ENCODE measurements at places on chromosomes 2 and 18.

DNA sequence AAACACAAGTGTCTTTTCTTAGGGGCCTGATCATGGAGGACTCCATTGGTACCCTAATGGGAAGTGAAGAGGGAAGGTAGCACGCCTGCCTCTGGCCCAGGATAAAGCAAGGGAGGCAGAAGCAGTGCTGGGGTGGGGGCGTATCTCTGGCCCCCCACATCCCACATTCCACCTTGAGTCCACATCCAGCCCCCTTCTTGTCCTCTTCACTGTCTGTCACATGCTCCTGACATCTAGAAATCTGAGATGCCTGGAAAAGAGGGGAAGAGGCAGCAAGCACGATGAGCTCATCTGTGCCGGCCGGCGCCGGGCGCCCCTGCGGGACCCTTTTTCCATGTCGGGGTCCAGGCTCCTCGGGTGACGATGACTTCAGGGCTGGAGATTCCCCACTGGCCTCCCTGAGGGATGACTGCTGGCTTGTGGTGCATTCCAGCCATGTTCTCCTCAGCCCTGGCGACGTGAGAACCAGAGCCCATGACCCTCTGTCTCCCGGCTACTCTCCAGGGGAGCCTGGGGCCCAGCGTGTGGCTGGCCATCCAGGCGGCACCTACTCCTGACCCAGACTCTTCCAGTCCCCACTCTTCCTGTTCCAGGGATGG, 277.5 kb downstream of the DYSF start:
- no peak for DNase-seq

DNA sequence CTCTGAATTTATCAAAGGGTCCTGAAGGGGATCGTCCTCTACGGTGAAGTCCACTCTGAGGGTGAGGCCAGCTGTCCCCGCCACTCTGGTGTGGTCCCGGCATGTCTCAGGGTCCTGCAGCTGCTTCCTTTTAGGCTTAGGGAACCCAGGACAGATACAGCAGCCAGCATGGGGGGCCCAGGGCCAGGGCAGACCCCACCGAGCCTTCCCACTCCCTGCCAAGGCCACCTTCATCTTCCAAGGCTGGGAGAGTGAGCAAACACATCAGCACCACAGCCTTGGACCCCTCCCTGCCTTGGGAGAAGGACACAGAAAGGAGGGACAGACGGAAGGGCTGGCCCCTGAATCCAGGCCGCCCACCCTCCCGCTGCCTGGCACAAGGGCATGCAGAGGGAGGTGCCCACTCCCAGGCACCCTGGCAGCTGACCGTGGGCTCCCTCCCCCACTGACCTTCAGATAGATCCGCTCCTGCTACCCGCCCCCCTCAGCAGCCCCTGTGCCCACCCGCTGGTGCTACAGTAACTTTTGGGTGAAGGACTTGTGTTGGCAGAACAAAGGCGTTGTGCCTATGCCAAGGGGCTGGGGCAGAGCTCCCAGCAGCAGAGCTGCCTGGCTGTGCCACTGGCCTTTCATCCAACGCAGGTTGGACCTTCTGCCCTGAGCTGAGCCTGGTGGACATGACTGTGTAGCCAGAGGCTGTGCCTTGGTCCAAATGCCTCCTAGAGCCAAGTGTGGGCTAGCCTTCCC, 7.6 kb downstream of the CYP26B1 start:
- no peak for DNase-seq

DNA sequence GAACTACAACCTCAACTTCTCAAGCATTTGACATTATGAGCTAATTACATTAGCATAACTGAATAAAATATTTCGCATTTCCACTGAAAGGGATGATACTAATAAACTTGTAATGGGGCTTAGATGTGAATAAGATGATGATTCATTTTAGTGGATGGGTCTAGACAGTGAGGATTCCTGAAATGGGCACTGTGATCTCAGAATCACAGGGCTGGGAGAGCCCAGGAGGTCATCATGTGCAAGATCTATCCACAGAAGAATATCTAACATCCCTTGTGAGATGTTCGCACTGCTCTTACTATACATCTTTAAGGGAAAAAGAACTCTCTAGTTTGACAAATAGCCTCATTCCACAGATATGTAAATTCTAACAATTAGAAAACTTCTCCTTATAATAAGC, 245.7 kb downstream of the DYM start:
- DNase-seq, result no peak

GRCh38 chr18:12282442-12283039, 25.5 kb upstream of the TUBB6 start:
- DNase-seq, result no peak

DNA sequence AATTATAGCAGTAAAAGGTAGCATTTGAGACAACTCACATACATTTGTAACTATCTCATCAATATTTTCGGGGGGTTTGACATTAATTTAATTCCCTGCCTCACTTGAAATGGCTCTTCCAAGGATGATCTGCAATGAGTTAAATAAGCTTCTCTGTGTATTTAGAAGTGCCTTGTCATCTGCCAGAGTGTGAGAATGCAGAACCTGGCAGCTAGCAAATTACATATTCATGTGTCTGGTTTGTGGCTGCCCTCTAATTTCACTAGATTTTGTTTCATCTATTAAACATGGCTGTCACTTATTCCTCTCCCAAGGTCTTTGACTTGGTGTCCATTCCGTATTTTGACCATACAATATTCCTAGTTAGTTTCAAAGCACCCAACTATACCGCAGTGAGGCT, 158.3 kb upstream of the CAVIN2 start:
- DNase-seq, result no peak

- DNase-seq, result no peak
Observed at GRCh38 chr2:173909846-173910245, 55.3 kb downstream of the SP3 start.

DNA sequence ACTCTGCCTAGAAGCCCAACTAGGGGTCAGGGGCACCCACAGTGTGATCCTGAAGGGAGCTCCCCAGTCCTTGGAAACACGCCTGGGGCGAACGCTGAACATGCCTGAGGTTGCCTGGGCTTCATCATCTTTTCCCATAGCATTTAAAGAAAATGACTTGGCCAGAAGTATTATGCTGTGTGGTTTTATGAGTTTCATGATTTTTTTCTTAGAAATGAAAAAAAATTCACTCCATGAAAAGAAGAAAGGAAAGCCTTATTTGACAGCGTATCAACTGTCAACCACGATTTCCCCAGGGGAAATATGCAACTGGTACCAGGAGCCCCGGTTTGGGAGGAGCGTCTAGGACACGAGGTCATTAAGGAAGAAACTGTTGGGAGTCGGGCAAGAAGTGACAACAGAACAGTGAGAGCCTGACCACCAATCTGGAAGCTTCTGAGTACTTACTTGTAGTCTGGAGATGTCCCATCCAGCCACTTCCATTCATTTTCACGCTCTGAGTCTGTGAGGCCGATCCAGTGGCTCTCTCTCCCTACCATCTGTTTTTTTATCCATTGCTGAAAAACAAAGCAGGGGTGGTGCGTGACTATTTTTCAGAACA, 63.5 kb upstream of the THOC1 start:
- DNase-seq, result no peak

DNA sequence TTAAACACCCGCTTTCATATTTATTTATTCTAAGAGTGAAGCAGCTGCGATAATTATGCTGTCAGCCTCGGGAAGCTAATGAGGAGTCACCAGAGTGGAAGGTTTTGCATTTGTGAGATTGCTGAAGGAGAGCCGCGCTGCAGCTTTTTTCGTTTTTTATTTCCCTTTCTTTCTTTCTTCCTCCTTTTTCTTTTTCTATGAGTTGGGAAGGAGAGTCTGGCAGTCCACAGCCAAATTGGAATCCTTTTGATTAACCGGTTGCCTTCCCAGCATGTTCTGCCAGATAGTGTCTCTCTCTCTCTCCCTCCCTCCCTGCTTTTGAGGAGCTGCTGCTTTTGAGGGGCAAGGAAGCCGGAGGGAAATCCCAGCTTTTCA, 82.1 kb downstream of the CDK15 start:
- no peak for DNase-seq

DNA sequence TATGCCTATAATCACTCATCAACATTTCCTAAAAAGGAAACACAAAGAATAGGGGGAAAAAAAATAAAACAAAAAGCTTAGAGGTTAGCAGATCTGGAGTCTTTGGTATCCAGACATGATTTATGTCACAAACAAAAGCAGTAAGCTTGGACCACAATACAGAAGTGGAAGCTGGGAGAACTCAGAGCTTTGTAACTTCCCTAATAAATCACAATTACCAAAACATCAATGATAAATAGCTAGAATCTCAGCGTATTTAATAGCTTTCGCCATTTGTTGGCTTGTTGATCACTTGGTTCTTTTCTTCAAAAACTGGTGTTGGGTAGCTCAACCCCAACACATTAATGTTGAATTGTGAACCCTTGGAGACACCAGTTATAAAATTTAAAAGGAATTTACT, 392.5 kb downstream of the IRS1 start:
- no peak for DNase-seq

GRCh38 chr2:179936141-179936540, 71.0 kb downstream of the CWC22 start:
- DNase-seq, result no peak

GRCh38 chr2:239674101-239674980, 273.5 kb upstream of the HDAC4 start:
- DNase-seq, result no peak

DNA sequence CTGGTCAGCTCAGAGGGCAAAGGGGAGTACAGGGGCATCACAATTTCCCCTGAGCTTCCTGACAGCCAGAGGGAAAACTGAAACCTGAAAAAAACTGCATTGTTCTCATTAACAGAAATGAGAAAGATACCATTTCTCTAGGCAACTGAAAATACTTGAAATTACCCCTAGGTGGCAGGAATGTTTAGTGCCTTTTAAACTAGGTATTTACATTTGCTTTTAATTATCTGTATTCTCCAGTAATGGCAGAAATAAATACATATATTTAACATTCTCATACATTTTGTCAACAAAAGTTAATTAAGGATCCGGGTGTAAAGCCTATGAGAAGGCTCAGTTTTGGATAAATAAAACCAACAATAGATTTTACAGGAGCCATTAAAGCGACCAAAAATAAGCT, 34.5 kb downstream of the RPL31 start:
- DNase-seq, result no peak

DNA sequence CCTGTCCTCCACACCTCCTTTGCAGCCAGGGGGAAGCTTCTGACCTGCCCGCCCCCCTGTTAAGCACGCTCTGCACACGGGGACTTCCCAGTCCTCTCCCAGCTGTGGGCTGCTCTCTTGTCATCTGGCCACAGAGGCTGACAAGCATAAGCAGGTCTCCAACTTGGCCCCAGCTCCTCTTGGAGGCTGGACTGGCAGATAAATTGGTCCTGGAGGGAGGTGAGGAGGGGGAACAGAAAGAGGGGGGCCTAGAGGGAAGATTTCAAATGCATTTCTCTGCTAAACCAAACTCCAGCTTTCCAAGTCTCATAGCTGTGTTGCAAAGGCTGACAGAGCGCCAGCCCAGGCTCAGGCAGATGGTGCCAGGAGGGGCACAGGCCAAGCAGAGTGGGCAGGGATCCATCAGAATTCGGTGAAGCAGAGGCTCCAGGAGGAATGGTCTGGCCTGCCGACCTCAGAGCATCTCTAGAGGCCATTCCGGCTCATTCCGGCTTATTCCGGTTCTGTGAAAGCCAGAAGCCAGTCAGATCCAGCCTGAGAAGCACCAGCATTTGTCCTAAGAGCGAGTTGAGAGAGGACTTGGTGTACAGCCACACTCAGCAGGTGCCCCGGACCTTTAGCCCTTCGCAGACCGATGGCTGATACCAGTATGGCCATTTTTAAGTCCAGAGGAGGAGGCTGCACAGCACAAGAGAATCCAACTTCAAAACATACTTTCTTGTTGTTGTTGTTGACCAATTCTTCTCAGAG, 508.9 kb upstream of the MYT1L start:
- DNase-seq, result no peak

GRCh38 chr18:44742718-44743311, 62.1 kb downstream of the SETBP1 start:
- no peak for DNase-seq

DNA sequence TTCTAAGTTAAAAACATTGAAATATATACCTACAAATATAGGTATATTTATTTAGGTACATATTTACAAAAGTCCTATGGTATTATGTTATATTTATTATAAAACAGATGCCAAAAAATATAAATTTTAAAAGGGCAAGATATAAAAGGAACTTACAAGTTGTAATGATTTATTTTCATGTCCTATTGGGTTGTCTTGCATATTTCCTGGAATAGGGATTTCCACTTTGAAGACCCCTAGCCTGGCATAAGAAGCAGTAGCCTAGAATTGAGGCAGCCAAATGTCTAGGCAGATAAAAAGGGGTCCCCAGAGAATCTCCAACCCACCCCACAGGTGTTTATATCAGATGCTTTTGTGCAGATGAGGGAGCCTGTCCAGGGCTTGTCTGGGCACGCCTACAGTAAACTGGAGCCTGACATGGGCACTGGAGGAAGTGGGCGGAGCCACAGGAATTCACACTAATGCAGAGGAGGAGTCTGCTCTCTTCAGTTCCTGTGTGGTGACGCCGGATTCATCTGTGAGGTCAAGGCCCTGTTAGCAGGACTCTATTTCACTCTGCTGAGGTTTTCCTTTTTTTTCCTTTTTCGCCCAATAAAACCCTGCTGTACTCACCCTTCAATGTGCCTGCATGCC, 1088.9 kb upstream of the PIK3C3 start:
- DNase-seq, result no peak

- no peak for DNase-seq
Observed at GRCh38 chr18:27022477-27022876, 157.0 kb upstream of the AQP4 start.

DNA sequence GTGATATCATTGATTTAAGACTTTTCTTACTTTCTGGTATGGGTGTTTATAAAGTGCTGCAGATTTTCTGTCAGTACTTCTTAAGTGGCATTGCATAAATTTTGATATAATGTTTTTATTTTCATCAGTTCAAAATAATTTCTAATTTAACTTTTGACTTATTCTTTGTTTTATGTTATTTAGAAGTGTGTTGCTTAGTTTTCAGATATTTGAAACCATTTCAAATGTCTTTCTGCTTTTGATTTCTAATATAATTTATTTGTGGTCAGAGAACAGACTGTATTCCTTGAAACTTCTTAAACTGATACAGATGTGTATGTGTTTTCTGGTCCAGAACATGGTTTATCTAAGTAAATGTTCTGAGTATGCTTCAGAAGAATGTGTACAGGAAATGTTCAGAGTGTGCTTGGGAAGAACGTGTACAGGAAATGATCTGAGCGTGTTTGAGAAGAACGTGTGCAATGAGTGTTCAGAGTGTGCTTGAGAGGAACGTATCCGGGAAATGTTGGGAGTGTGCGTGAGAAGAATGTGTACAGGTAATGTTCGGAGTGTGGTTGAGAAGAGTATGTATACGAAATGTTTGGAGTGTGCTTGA, 265.7 kb upstream of the HS6ST1 start:
- no peak for DNase-seq

- DNase-seq, result no peak
Observed at GRCh38 chr2:1686784-1687105, 57.6 kb downstream of the PXDN start.

DNA sequence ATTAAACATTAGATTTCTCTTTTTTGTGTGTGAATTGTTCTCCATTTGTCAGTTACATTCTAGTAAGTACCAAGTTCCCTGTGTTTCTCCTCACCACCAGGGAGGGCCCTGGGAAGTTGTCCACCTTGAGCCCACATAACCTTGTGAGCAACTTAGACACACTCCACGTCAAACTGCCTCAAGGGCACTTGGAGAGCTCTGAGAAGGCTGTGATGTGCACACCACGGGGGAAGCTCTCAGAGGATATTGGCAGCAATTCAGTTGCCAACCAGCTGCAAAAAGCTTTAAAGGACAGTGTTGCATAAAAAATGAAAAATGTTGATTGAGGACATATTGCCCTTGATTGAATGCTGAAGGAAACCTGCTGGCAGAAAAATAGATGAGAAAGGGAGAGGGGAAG, 743.6 kb downstream of the RNF144A start:
- no peak for DNase-seq
